ENCODE measurements at places on chromosomes 16 and 17.

GRCh38 chr16:71645450-71645849 is 19.5 kb downstream of the MARVELD3 start:
- DNase-seq: peak; percentile 24

GRCh38 chr17:66555605-66556004 is 253.2 kb downstream of the PRKCA start:
- no peak for DNase-seq

- DNase-seq: no peak
Measured at GRCh38 chr16:61149709-61150108, 886.5 kb downstream of the CDH8 start.

DNA sequence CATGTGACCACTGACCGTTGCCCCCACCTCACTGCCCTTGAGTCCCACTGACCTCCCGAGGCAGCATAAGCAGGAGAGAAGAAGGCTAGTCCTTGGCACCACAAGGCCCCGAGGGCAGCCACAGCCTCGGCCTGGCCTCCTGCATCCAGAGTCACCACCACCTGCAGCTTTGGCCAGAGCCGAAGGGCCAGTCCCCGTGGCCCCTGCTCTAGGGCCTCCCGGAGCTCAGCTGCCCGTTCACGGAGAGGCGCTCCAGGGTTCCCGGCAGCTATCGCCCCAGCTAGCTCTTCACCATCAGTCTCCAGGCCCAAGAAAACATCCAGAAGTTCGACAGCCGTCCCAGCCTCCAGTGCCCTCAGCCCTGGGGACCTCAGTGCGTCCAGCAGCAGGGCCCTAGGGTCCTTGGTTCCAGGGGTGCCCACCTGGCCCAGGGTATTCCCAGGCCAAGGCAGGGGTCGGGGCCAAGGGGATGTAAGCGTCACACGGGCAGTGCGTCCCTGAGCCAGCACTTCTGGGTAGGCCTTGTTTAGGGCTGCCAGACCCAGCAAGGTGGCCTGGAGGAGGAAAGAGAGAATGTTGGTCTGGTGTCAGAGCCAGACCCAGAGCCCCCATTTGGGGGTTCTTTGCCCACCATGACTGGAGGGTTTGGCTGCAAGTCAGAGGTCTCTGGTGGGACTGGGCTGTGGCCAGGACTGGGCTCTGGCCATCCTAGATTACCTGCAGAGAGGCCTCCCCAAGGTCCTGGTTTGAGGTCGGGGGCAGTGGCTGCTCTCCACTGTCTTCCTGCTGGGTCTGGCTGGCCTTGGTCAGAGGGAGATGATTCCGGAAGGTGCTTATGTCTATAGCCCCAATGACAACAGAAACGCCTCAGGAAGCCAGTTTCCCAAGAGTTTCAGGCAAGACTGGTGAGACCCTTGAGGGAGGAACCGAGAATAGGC is 1.8 kb downstream of the GHDC start:
- DNase-seq: no peak

DNA sequence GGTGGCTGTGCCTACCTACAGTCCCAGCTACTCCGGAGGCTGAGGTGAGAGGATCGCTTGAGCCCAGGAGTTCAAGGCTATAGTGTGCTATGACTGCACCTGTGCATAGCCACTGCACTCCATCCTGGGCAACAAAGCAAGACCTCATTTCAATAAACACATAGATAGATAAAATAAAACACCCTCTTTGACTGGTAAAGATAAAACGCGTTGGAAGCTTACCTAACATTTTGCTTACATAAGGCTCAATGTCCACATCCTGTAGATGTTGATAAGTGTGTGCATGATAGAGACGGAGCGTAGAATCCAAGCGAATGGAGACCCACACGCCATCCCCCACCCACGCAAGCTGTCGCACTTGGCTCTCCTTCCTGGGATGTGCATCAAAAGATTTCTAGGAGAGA is 113.4 kb upstream of the TOB1 start:
- no peak for DNase-seq

- no peak for DNase-seq
Measured at GRCh38 chr16:913817-914439, 56.9 kb downstream of the LMF1 start.

DNA sequence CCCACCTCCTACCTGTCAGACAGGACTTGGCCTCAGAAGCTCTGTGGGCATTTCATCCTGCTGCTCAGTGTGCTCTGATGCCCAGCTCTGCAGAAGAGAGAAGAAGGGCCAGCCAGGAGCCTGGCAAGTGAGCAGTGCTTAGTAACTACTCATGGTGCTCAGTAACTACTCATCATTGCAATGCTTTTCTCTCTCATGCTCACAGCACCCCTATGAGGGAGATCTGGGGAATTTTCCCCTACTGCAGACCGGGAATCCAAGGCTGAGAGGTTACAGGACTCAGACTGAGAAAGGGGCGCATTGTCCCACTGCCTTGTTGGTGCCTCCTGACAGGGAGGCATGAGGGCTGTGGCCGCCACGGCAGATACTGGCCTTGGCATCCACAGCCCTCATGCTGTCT is 261.1 kb downstream of the C16orf95 start:
- DNase-seq: peak; percentile 46

DNA sequence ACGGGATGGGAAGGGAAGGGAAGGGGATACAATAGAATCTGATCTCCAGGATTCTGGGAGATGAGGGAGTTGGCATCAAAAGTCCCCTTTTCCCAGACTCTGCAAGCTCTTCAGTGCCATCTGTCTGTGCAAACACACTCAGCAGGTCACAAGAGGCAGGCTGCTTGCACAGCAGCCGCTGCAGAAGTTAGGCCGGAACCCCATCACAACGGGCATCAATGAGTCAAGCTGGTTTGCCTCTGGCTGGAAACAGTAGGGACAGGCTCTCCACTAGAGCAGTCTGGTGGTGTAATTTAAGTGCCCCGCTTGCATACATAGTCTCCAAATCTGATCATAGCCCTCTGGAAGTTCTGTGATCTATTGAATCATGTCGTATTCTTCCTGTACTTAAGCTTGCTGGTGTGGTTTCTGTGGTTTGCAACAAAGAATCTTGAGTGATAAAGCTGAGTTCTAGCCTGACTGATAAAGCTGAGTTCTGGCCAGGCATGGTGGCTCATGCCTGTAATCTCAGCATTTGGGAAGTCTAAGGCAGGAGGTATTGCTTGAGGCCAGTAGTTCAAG is 33.7 kb upstream of the KDM8 start:
- DNase-seq: peak; percentile 83

- DNase-seq: peak; percentile 97
Measured at GRCh38 chr16:88662843-88663606, at the start of gene MVD. MVD (minus strand) TSS chr16:88663091; CDS start chr16:88663080, 11 bp downstream.

DNA sequence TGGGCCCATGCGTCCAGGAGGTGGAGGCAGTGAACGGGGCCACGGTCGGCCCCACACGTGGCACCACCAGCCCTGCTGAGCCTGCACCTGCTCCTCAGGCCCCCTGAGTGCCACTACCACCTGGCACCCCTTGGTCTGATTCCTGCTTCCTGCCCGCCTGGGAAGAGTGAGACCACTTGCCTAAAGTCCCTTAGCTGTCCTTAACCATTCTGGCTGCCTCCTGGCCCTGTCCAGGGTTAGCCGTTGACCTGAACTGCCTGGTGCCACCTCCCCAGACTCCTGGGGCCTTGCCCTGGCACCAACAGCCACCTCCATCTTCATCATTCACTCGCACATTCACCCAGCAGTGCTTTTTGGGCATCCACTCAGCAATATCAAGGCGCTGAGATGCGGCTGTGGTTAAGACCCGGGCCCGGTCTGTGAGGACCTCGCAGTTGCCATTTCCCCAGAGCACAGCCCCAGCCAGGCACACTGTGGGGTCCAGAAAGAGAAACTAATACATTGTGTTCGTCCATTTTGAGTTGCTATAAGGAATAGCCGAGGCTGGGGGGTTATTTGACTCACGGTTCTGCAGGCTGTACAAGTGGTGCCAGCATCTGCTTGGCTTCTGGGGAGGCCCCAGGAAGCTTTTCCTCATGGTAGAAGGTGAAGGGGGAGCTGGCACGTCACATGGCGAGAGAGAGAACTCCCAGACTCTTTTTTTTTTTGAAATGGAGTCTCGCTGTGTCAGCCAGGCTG is 318.4 kb downstream of the SEC14L1 start:
- DNase-seq: no peak

DNA sequence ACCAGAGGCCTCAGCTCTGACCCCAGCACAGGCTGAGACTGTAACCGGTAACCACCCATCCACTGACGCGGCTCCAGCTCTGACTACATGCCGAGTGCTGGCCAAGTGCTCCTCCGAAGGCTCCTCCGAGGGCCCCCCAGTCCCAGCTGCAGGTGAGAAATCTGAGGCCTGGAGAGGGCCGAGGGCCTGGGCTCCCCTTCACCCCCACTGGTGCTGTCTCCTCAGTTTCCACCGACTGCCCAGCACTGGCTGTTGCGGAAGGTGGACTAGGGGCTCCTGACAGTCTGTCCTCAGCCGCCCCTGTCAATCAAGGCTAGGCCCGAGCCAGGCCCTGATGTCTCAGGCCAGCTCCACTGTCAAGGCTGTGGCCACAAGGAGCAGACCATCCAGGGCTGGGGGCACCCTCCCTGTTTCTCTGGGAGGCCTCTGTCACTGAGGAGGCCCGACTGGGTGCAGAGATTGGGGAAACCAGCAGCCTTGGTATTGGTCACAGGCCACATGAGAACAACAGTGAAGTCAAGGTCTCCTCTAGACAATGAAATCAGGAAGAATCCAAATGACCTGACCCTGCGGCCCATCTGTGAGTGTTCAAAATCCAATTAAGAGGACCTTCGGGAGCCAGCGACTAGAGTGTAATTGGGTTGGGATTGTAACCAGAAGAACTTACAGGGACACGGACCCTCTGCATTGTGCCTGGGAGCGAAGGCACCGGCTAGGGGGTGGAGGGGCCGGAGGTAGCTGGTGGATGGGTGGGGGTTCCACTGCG is 5.1 kb downstream of the TMEM235 start:
- DNase-seq: no peak

- DNase-seq: no peak
Measured at GRCh38 chr17:78523934-78524655, 53.1 kb downstream of the DNAH17 start.

GRCh38 chr17:1177016-1177700 is 2.6 kb downstream of the ABR start:
- peak; percentile 53 for DNase-seq

DNA sequence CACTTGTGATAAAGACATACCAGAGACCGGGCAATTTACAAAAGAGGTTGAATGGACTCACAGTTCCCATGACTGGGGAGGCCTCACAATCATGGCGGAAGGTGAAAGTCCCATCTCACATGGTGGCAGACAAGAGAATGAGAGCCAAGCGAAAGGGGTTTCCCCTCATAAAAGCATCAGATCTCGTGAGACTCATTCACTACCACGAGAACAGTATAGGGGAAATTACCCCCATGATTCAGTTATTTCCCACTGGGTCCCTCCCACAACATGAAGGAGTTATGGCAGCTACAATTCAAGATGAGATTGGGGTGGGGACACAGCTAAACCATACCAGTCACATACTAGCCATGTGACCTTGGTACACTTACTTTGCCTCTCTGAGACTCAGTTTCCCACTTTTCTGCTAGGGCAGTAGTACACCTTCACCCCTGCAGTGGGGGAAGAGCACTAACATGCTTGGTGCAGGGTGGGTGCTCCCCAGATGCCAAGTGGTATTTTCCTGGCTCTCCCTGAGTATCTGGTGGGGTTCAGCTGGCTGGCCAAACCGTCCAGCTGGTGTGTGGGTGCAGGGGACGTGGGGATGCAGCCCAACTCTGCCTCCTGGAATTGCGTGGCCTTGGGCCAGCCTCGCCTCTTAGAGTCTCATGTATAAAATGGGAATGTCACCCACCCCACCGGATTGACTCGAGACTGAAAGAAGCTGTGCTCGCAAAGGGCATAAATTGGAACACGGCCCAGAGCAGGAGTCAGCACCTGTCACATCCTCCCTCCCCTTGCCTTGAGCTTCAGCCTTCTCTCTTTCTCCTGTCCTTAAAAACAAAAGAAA is 364.1 kb downstream of the CPPED1 start:
- no peak for DNase-seq

- DNase-seq: peak; percentile 81
Measured at GRCh38 chr17:78253946-78254672, 22.7 kb downstream of the TMEM235 start.

GRCh38 chr16:27538528-27538927 is 11.2 kb downstream of the GTF3C1 start:
- DNase-seq: no peak

- DNase-seq: no peak
Measured at GRCh38 chr16:30846649-30847402, 47.1 kb downstream of the BCL7C start.

DNA sequence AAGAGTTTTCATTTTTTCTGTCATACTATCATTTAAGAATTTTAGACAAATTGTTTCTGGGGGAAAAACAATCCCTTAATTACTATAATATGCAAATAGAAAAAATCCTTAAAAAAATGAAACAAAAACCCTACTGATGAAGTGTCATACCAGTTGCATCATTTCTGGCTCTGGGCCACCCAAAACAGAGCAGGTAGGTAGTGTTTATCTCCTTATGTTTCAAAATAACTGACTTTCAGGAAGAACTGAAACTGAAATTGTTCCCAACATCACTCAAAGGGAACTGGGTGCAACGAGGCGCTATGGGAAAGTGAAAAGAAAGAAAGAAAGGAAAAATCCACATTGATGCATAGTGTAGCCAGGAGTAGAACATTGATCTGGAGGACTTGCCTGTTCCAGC is 653.1 kb upstream of the SOX9 start:
- no peak for DNase-seq

DNA sequence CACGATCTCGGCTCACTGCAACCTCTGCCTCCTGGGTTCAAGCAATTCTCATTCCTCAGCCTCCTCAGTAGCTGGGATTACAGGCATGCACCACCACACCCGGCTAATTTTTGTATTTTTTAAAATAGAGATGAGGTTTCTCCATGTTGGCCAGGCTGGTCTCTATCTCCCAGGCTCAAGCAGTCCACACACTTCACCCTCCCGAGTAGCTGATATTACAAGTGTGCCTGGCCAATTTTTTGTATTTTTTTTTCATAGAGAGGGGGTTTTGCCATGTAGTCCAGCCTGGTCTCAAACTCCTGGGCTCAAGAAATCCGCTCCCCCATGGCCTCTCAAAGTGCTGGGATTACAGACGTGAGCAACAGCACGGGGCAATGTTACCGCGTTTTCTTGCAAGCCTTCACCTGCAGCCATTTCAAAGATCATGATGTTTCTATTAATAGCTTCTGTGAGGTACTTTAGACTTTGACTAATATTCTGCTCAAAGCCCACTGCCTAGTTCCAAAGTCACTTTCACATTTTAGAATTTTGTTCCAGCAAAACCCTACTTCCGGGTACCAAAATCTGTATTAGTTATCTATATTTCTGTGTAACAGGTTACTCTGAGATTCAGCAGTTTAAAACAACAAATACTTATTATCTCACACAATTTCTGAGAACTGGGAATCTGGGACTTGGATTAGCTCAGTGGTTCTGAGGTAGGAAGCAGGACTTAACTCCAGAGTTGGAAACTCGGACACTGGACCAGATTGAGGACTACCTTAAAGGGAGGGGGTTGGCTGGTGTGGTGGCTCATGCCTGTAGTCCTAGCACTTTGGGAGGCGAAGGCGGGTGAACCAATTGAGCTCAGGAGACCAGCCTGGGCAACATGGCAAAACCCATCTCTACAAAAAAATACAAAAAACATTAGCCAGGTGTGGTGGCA is 12.0 kb upstream of the MED13 start:
- no peak for DNase-seq

All from fibroblast of upper back skin (primary cell).